Activated naive CD4-positive, alpha-beta T cell treated with anti-CD3 and anti-CD28 coated beads, Interleukin-2, amount 50 U/mL, for 72 hours (primary cell): ENCODE measurements at places on chromosomes 4 and X. TPM values are rescaled to one million over a fixed set of nuclear protein-coding genes. Genes with fewer than 3 reads are reported as not detected.

Gene RHOXF1
- 0.80 TPM for total RNA-seq

Gene NEIL3
- 25.5 TPM for total RNA-seq

Gene PDGFC
- not detected for total RNA-seq

Gene GLOD5
- total RNA-seq = not detected

Gene ATP8A1
- 36.6 TPM for total RNA-seq

Gene CDX4
- not detected for total RNA-seq

Gene CFAP47
- not detected for total RNA-seq

Gene TEC
- 8.3 TPM for total RNA-seq

Gene TAB3
- total RNA-seq = 25.2 TPM

Gene PRIMPOL
- 24.9 TPM for total RNA-seq

Gene BEND2
- total RNA-seq = not detected

Gene AFM
- not detected for total RNA-seq

Gene CTAG2
- total RNA-seq = not detected

Gene MEPE
- not detected for total RNA-seq

Gene TREX2
- total RNA-seq = 1.0 TPM

Gene ZNF157
- 1.0 TPM for total RNA-seq

Gene FABP2
- not detected for total RNA-seq

Gene KIAA1210
- total RNA-seq = not detected

Gene ANKRD17
- 73.9 TPM for total RNA-seq

Gene CD38
- 32.8 TPM for total RNA-seq

Gene LANCL3
- total RNA-seq = 0.02 TPM

Gene DTHD1
- 3.6 TPM for total RNA-seq

Gene ARMCX5
- total RNA-seq = 8.1 TPM

Gene G3BP2
- total RNA-seq = 122 TPM

Gene TTC29
- not detected for total RNA-seq

Gene TCEAL6
- total RNA-seq = not detected

Gene PLXNB3
- 3.2 TPM for total RNA-seq

Gene HS3ST1
- total RNA-seq = not detected

Gene TCEAL7
- total RNA-seq = not detected
